Stimulated activated CD8-positive, alpha-beta memory T cell treated with anti-CD3 and anti-CD28 coated beads, Interleukin-15, amount 100 ng/mL, for 48 hours (primary cell): ENCODE measurements at places on chromosomes 11 and 22.

GRCh38 chr11:119572481-119573424 lies 149.8 kb upstream of the THY1 start:
- no peak for DNase-seq

GRCh38 chr11:69358398-69359020 lies 64.6 kb downstream of the MYEOV start:
- DNase-seq: no peak

DNA sequence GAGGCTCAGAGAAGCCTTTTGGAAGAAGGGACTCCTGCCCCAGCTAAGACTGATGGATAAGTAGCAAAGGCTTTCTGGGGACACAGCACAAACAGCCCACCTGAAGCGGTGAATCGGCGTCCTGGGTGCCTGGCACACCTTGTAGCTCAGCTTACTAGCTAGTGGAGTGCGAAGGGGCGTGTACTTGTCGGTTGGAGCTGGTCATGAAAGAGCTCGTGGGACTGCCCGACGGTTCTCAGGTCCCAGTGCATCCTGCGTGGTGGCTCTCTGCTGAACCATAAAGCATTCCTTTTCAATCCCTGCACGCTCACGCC lies 690 bp upstream of the UVRAG start:
- no peak for DNase-seq

- no peak for DNase-seq
Measured at GRCh38 chr11:77999446-78000030, 5.1 kb upstream of the INTS4 start.

DNA sequence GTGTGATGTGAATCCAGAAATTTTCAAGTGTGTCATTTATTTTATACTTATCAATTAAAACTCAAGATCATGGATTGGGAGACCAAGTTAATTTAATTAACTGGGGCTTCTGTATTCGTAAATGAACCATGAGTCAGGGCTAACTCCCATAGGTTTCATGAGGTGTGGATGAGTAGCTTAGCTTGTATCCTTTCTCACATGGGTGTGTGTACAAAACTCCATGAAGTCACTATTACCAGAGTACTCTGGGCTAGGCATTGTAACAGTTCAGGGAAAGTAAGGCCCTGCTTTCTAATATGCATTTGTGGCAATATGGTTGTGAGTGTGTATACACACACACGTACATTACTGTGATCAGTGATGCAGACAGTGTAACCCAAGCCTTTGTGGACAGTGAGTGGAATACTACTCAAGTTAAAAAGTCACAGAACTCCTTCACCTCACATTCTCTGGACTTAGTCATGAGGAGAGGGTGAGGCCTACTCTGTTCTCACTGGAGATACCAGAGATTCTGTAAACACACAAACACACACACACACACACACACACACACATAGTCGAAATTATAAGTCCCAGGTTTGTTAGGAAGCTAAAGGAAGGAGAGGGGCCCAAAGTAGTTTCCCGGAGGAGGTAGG lies 3.5 kb downstream of the CNTF start:
- no peak for DNase-seq

- no peak for DNase-seq
Measured at GRCh38 chr22:29049655-29050263, 11.9 kb downstream of the C22orf31 start.

- DNase-seq: no peak
Measured at GRCh38 chr11:65555693-65556231, 2.4 kb downstream of the LTBP3 start.

GRCh38 chr11:64757549-64758329 lies 2.0 kb downstream of the PYGM start:
- DNase-seq: no peak
